ENCODE measurements at places on chromosomes 2 and 18. TPM values are rescaled to one million over a fixed set of nuclear protein-coding genes. Genes with fewer than 3 reads are reported as not detected.

Gene NOP58
- total RNA-seq = 65.0 TPM

Gene UNC80
- 0.06 TPM for total RNA-seq

Gene MYO7B
- 1.2 TPM for total RNA-seq

Gene IER3IP1
- 15.9 TPM for total RNA-seq

Gene EFHD1
- total RNA-seq = 1.9 TPM

Gene TDRD15
- total RNA-seq = not detected

Gene PAX8
- 30.2 TPM for total RNA-seq

Gene ACKR3
- total RNA-seq = 3.6 TPM

Gene RFTN2
- 4.6 TPM for total RNA-seq

Gene IL36A
- not detected for total RNA-seq

Gene EGR4
- total RNA-seq = not detected

Gene CCDC74B
- 2.2 TPM for total RNA-seq

Gene DLX2
- total RNA-seq = 0.41 TPM

Gene MC5R
- total RNA-seq = not detected

Gene CD8A
- not detected for total RNA-seq

Gene MAL
- total RNA-seq = 3.1 TPM

Gene COLEC12
- total RNA-seq = 13.2 TPM

Gene MYO5B
- total RNA-seq = 11.2 TPM

Gene RAB17
- 0.39 TPM for total RNA-seq
